Adipocyte (in vitro differentiated cells): ENCODE measurements at places on chromosomes 16 and 17.

- no peak for DNase-seq
These were observed 83.5 kb upstream of the PLCG2 start for GRCh38 chr16:81695321-81696165.

DNA sequence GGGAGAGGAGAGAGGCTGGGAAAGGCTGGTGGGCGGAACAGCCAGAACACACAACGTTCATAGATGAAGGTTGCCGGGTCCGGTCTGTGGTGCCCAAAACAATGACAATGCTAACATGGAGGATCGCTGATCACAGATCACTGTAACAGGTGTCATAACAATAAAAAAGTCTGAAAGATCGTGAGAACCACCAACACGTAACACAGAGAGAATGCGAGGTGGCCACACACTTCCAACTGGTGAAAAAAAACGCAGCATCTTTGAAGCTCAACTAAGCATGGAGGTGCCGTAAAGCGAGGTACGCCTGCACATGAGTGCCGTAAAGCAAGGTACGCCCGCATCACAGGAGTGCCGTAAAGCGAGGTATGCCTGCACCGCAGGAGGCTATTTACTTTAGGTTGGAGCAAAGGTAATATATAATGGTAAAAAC lies 42.3 kb downstream of the ABR start:
- no peak for DNase-seq

- DNase-seq: no peak
These were observed 129.7 kb upstream of the MYOCD start for GRCh38 chr17:12536021-12536420.

- DNase-seq: peak; percentile 58
These were observed 33.2 kb downstream of the CYTH1 start for GRCh38 chr17:78748730-78749317.

GRCh38 chr16:78425891-78426510 lies 326.5 kb downstream of the WWOX start:
- no peak for DNase-seq

DNA sequence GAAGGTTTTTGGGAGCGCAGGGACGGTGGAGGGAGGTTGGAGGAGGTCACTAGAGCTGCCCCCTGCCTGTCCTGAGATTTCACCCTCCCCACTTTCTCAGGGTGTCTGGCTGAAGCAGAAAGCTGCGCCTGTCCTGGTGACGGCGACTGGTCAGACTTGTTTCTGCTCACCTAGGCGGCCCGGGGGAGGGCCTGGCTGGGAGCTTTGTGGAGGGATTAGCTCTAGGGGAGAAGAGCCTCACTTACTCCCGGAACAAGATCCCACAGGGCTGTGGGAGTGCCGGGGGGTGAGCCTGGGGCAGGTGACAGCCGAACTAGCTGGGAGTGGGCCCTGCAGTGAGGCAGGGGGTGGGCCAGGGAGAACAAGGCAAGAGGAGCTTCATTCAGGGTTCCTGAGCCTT lies 11.5 kb downstream of the NHERF1 start:
- DNase-seq: no peak

GRCh38 chr17:41065829-41066624 lies at the start of gene KRTAP2-4:
Gene KRTAP2-4 (minus strand): TSS chr17:41065879. CDS start chr17:41065845, 34 bp downstream.
- peak; percentile 57 for DNase-seq

DNA sequence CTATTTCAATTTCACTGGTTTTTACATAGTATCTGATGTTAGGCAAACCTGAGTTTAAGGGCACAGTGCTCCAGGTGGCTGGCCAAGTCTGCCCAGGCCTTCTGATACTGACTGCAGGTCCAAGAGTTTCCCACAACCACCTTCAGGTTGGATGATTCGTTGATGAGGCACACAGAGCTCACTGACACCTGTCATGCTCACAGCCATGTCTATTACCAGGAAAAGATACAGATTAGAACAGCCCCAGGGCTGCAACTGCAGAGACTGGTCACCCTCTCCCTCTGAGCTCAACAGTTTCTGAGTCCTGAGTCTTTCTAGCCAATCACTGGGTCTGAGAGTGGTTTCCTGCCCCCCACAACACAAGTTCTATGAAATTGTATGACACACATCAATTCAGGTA lies 37.2 kb downstream of the MEAK7 start:
- DNase-seq: no peak

- peak; percentile 44 for DNase-seq
These were observed 15.8 kb upstream of the CAVIN1 start for GRCh38 chr17:42438600-42439567.

GRCh38 chr17:71192848-71193247 lies 928.0 kb upstream of the SOX9 start:
- DNase-seq: no peak

GRCh38 chr16:50573947-50574744 lies 25.9 kb downstream of the NKD1 start:
- peak; percentile 13 for DNase-seq

DNA sequence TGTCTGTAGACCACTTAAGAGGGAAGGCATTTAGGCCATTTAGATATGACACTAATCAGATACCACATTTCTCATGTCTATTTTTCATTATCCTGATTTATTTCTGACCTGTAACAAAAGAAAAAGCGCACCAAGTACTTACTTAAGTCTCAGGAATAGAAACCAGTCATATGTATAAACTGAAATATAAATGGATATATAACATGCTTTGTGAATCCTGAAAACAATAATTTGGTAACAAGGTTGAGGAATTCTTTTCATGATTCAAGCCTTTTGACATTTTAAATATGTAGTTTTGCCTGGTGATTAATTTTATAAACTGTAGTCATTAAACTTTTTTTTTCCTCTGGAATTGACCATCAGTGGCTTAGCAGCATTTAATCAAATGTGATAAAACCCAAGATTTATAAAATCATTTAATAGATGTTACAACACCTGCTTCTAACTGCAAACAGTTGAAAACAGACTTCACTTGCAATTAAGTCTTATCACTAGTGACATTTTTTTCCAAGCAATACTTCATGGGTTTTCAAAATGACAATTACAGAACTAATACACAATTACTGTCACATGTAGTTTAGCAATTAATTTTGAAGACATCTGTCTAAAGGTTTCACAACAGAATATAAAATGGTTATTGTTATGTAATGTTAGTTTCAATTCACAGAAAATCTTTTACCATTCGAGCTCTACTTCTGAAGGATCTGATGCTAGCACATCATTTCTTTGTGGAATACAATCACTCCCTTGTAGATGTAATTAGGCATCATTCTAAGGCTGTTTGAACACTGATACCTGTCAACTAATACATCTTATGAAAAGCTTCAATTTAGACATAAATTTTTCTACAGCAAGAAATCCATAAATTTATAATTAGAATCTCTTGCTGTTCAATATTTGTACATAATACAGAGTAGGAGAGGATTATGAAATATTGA lies 110.3 kb downstream of the TOX3 start:
- DNase-seq: no peak

DNA sequence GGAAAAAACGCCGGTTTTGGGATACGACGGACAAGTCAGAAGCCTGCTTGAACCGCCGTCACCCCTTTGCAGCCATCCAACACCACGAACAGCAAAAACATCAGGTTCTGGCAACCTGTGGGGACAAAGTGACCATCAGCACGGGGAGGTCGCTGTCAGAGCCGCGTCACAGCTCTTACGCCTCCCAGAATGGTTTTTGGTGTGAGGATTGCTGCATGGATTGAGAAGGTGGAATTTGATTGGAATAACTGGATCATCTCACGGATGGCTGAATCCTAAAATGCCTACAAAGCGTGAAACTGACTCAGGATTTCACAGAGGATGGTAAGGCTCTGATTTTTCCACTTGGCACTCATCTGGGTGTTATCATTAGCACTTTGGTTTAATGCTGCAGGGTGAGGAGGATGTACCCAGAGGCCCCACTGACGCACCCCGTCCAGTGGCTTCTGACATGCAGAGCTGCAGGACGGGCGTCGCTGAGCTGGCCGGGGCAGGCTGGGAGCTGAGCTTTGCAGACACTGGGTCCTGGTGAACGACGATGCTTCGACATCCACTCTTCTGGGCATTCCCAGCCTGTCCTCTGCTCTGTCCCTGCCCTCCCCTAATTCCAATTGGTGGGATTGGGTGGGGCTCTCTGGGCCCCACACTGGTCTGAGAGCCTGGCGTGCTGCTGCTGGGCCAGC lies 73.4 kb upstream of the CREBBP start:
- DNase-seq: no peak

- DNase-seq: no peak
These were observed 69.4 kb downstream of the NTN1 start for GRCh38 chr17:9090641-9091096.

DNA sequence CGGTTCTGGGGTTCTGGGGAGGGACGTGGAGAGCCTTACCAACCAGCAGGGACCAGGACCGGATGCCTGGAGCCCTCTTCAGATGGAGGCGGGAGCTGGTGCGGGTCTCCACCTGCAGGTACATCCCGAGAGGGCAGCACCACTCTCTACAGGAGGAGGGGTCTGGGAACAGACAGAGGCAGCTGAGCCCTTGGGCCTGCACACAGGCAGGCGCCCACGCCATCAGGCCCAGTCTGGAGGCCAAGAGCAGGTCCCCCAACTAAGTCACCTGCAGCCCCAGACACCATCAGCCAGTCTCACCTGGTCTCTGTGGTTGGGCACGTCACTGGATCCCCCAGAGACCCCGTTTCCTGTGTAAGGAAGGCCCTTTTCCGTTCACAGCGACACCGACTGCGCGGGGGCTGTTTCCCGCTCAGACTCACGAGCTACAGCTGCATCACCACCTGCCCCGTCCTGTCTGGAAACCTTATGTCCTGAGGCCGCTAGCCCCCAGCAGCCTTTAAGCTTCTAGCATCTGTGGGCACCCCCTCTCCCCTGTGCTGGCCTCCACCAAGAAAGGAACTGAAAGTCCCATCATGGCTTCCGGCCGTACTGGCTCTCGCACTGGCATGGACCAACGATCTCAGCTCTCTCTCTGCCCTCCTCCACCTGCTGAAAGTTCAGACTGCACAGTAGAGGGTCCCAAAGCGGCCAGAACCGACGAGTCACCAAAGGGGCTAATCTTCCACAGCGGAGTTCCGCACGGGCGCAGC lies 1.2 kb downstream of the CYBC1 start:
- no peak for DNase-seq

DNA sequence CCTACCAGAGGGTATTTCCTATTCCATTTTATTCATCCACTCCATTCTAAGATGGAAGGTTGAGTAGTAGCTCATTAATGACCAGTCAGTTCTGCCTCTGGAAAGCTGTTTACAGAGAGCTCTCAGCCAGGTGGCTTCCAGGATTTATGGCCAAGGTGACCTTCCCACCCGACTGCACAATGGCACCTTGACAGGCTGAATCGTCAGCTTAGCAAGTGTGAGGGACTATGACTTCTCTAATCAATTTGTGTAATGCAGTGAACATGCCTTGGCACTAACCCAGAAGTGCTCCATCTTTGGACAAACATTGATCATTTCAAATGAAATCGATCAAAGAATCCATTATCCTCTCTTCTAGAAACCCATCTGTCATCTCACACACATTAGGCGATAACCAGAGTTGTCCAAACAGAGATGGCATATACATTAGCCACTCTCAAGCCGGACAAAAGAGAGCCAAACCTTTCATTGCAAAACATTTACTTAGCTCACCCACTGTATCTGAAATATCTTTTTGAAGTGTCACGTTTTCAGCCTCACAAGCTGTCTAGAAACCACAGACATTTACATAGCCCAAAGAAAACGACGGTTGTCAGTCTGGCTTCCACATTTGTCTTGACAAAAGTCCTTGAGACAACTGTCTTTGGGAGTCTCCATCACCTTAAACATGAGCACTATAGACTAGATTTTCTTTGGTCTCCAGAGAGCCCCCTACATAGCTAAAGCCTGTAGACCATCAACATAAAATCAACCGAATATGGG lies 35.6 kb downstream of the CLEC3A start:
- DNase-seq: no peak

DNA sequence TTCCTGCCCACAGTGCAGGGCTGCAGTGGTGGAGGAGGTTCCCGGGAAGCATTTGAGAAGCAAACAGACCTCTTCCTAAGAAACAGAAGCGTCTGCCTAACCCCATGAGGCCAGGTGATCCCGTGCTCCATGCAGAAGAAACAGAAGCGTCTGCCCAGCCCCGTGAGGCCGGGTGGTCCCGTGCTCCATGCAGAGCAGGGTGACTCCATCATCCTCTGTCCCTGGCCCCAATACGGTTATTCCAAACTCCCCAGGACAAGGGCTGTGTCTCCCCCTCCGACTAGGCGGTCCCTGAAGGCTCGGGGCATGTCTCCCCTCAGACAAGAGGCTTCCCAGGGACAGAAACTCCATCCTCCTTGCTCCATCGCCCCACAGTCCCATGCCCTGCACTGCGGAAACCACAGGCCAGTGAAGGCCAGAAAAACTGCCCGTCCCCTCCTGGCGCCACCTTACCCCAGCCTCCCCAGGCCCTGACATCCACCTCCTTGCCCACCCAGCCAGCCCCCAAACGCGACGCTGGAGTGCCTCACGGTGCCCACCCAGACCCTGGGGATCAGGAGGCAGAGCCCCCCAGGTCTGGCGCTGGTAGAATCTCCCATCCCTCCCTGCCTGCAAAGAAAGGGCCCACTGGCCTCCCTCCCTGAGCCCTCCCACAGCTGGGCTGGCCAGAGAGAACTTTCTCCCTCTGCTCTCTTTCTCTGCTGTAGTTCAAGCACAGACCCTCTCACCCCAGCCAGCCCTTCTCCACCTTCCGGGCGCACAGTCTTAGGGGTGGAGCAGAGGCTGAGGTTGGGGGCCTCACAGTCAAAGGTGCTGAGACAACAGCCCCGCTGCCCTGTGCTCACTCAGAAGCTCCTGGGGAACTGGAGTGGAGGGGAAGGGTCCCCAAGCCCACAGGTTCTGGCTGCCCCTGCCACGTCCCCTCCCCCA lies 30.6 kb upstream of the KRT17 start:
- DNase-seq: no peak

GRCh38 chr17:3978421-3979289 lies 14.4 kb upstream of the ATP2A3 start:
- DNase-seq: no peak

- no peak for DNase-seq
These were observed 7.8 kb downstream of the CPNE7 start for GRCh38 chr16:89583197-89583894.

DNA sequence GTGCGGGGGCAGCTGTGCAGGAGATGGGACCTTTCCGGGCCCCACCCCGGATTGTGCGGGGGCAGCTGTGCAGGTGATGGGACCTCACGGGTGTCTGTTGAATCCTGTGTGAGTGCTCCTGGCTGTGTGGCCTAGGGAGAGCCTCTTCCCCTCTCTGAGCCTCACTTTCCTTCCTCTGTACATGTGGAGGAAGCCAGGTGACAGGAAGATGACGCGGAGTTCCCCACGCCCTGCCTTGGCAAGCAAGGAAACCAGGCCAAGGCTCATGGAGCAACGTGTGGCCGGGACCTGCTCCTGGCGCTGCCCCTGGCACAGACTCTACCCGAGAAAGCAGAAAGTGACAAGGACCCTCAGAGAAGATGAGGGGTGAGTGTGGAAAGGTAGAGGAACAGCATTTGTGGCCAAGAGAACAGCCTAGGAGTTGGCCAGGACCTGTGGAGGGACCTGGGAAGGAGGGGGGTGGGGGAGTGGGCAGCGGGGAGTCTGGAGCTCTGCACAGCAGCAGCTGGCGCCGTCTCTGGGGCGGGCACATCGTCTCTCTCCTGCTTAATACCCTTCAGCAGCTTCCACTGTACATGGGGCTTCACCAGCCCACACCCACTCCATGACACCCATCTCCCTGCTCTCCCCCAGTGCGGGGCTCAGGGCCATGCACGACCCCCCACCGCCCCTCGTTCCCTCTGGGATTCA lies 38.4 kb upstream of the PABPN1L start:
- no peak for DNase-seq
